ENCODE measurements at places on chromosomes 1 and 21. TPM values are rescaled to one million over a fixed set of nuclear protein-coding genes. Genes with fewer than 3 reads are reported as not detected.

Gene ATP1A2
- total RNA-seq, result not detected

Gene LCE1B
- total RNA-seq, result not detected

Gene LDLRAD1
- total RNA-seq, result not detected

- no peaks in the 10 kb centered on the region for H3K27me3 ChIP-seq
- no peak for DNase-seq
- H3K27ac ChIP-seq, result no peak overlapping the region
These were observed 15.8 kb downstream of the KCNQ4 start for GRCh38 chr1:40799351-40799867.

DNA sequence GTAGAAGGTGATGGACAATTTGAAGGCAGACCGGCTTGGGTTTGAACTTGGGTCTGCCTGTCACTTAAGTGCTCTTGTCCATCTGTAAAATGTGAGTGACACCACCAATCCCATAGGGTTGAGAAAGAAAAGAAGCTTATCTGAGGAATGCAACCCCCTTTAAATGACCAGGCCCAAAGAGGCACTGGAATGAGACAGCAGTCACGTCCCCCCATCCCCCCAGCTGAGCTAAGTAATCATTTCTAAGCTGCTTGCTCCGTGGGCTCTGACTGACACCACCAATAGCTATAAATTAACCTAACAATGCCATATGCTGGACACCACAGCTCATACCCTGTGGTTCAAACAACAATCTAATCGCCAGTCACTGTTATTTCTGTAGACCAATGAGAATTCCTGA is 15.1 kb downstream of the LCA5L start:
- no peak overlapping the region for H3K27ac ChIP-seq
- no peaks in the 10 kb centered on the region for H3K27me3 ChIP-seq
- no peaks in the 10 kb centered on the region for H3K4me1 ChIP-seq
- H3K4me3 ChIP-seq, result no peak overlapping the region

DNA sequence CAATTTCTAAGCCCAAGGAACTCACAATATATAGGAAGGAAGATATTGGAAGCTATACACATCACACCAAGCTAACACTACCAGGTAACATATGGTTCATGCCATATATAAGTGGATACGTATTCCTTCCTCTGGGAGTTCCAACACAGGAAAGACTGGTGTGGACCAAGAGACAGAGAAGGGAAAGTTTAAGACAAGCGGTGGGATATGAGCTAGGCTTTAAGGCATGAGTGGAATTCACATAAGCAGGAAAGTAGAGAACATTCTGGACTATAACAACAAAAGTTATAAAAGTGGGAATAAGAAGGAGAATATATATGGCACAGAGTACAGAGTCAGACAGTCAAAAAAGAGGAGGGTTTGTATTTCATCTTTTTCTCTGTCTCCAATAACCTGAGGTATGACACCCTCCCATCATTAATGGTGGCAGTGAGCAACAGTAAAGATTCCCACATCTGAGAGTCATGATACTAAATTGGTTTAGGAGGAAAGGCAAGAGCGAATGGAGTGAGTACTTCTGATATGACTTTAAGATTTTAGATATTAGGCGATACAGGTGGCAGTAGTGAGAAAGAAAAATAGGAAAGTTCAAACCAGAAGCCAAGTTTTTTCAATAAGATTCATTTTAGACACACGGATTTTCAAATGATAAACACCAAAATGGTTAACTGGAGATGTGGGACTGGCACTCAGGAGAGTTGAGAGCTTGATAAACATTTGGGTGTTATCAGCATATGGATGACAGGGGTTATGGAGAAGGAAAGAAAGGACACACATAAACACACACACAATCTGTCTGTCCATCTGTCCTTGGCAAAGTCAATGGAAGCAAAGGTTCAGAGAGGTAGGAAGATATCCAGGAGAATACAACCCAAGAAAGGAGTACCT is 87.4 kb upstream of the TTC39A start:
- no peak overlapping the region for H3K27ac ChIP-seq
- no peaks in the 10 kb centered on the region for H3K4me1 ChIP-seq
- H3K27me3 ChIP-seq, result no peaks in the 10 kb centered on the region
- H3K36me3 ChIP-seq, result peaks cover 7% of the 10 kb centered on the region
- no peak overlapping the region for H3K4me3 ChIP-seq

- peaks cover 67% of the 10 kb centered on the region for H3K36me3 ChIP-seq
- peaks cover 74% of the 10 kb centered on the region for H3K4me1 ChIP-seq
- no peaks in the 10 kb centered on the region for H3K27me3 ChIP-seq
- no peak overlapping the region for H3K27ac ChIP-seq
- peak; percentile 83 for DNase-seq
These were observed 60.6 kb downstream of the PTPRC start for GRCh38 chr1:198699167-198700015.

GRCh38 chr1:18643154-18644012 is 12.7 kb downstream of the PAX7 start:
- no peak for DNase-seq
- no peak overlapping the region for H3K4me3 ChIP-seq
- peaks cover 23% of the 10 kb centered on the region for H3K4me1 ChIP-seq
- no peak overlapping the region for H3K27ac ChIP-seq
- peaks cover 61% of the 10 kb centered on the region for H3K27me3 ChIP-seq

DNA sequence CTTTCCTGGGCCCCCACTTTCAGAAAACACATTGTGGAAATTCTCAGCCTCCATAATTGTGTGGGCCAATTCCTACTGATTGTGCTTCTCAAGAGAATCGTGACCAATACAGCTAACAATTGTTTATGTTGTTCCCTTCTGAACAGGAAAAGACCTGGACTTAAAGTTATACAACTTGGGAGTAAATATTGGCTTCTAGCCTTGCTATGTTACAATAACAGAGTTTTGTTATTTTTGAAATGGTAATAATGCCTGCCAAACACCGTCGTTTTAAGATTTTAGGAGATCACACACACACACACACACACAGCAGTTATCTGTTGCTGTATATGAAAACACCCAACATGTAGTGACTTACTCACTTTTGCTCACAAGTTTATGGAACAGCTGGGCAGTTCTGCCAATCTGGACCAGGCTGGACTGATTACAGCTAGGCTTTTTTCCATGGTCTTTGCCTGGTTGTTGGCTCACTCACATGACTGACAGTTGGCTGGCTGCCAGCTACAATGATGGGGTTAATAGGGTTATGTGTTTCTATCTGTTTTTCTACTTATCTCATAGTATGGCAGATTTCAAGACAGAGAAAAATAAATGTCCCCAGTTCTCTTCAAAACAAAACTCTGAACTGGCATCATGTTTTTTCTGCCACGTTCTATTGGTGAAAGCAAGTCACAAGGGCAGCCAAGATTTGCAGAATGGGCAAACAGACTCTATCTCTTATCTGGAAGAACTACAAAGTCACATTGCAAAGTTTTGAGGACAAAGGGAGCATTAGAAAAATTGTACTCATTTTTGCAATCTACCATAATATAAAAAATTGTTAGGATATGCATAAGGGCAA is 447.5 kb downstream of the NEGR1 start:
- no peaks in the 10 kb centered on the region for H3K36me3 ChIP-seq
- H3K27me3 ChIP-seq, result no peaks in the 10 kb centered on the region
- H3K4me1 ChIP-seq, result no peaks in the 10 kb centered on the region

DNA sequence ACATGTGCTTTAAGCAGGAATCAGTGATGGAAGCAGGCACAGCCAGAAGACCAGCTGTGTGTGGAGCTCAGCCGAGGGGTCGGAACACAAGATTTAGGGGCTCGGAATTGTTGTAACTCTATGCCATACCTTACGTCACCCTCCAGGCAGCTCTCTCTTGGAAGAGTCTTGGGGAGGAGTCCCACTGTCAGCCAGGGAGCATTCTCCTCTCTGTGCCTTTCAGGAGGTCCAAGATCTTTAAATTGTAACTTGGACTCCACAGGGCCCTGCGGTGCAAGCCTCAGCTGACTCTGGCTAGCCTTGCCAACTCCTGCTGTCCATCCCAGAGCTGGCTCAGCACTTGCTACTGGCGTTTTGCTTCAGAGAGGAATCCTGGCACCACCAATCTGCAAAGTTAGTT is 26.4 kb upstream of the ROR1 start:
- no peaks in the 10 kb centered on the region for H3K36me3 ChIP-seq
- H3K4me1 ChIP-seq, result no peaks in the 10 kb centered on the region
- no peak overlapping the region for H3K4me3 ChIP-seq
- no peak for DNase-seq
- no peak overlapping the region for H3K27ac ChIP-seq

DNA sequence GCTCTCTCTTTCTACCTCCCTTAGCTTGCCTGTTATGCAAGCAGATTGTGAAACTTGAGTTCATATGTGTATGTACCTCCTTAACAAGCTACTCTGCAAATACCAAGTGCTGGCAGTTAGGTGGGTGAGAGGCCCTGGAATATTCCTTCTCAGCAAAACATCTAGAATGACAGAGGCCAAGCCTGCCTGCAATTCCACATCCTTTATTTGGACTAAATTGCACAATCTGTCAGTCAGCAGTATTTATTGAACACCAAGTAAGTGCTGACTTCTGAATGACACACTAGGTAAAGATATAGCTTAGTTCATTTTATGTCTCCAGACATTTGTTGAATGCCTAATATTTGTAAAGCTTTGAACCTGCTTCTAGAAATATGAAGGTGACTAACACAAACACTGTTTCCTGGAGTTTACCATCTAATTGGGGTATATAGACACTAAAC is 87.5 kb downstream of the RGL1 start:
- peaks cover 29% of the 10 kb centered on the region for H3K4me1 ChIP-seq
- no peaks in the 10 kb centered on the region for H3K36me3 ChIP-seq
- H3K4me3 ChIP-seq, result no peak overlapping the region
- H3K27ac ChIP-seq, result no peak overlapping the region

- no peaks in the 10 kb centered on the region for H3K4me1 ChIP-seq
- H3K36me3 ChIP-seq, result no peaks in the 10 kb centered on the region
- no peak overlapping the region for H3K27ac ChIP-seq
- H3K4me3 ChIP-seq, result no peak overlapping the region
These were observed 221.6 kb upstream of the VAMP3 start for GRCh38 chr1:7549277-7550161.

DNA sequence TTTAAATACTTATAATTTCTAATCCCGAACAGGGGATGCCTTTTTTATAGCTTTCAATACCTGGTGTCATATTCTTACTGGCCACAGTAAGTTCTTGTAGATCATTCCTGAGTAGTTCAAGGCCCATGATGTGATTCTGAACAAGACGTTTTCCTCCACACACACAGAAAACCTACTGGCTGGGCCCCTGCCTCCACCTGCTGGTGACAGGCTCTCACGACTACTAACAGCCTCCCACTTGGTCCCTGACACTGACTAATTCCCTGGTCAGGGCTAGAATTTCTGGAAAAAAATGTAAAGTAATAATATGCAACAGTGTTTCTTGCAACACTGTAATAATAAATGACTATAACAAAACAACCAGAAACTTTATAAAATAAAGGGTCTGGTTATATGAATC is 50.4 kb upstream of the RIPK4 start:
- H3K4me3 ChIP-seq, result no peak overlapping the region
- peak; percentile 10 for DNase-seq
- H3K4me1 ChIP-seq, result no peaks in the 10 kb centered on the region
- no peak overlapping the region for H3K27ac ChIP-seq
- H3K27me3 ChIP-seq, result no peaks in the 10 kb centered on the region

DNA sequence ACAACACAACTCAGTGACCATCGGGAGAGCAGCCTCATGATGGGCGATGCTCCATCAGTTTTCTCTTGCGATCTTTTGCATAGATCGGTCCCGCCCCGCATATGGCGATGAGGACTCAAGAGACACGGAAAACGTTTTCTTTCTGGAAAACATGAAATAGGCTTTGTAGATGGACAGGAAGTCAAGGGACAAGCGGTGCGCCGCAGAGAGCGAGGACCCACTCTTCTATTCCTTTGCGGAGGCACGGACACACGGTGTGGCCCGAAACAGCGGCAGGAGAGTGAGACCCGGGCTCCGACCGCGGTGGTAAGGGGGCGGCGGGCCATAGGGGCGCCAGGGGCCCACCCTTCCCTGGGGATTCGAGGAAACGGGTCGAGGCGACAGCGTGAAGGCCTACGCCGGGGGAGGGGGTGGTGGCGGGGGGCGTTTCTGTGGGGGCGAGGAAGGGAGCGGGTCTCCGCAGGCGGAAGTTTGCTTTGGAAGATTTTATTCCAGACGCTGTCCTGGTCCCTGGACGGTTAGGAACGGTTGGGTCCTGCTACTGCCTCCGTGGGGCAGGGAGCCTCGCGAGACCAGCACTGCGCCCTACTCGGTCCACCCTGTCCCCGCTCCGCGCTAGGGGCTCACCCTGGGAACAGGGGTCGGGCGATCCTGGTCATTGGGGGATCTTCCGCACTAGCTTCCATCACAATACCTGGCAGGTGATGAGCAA is 796 bp upstream of the TDRKH start:
- no peaks in the 10 kb centered on the region for H3K36me3 ChIP-seq
- no peak for DNase-seq
- peaks cover 16% of the 10 kb centered on the region for H3K4me1 ChIP-seq
- peak overlapping the region; percentile 99 for H3K4me3 ChIP-seq
- H3K27ac ChIP-seq, result peak overlapping the region; percentile 66

GRCh38 chr21:42732033-42732410 is 78.6 kb downstream of the PDE9A start:
- H3K4me1 ChIP-seq, result peaks cover 11% of the 10 kb centered on the region
- no peaks in the 10 kb centered on the region for H3K27me3 ChIP-seq
- no peak for DNase-seq
- no peak overlapping the region for H3K27ac ChIP-seq

DNA sequence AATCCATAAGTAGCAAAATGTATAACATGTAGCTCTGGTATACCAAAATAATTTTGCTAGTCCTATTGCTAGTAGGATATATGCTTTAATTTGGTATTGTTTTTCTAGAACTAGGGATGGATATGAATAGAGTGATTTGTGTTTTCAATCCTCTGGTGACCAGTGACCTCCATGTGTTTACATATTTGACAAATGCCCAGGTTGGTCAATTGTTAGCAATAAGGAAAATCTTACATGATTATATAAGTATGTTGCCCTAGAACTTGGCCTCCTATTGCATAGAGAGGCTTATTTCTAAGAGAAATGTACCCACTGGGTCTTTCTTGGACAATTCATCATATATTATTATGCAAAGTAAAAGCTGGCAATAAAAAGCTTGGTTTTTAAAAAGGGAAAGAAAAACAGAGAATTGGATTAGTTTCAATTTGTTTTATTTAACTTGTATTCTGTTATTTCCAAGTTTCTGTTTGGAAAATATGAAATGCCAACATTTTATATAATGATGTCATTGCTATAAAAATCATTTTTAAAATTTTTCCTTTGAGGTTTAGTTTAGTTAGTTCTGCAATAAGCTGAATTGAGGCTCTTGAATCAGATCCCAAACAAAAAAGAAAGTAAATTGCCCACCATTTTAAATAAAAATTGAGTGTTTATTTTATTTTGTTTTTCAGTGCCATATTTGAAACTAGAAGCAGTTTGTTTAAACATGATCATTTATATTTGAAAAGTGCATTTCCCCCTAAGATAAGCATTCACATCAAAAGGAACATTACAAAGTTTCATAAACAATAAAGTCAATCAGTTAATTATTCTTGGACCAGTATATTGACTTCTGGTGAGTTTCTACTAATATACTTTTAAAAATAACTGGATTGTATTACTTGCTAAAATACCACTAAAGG is 210.9 kb downstream of the ZC3H11B start:
- no peaks in the 10 kb centered on the region for H3K4me1 ChIP-seq
- H3K27me3 ChIP-seq, result no peaks in the 10 kb centered on the region
- no peaks in the 10 kb centered on the region for H3K36me3 ChIP-seq
- H3K27ac ChIP-seq, result no peak overlapping the region
- no peak overlapping the region for H3K4me3 ChIP-seq
